Neural progenitor cell (in vitro differentiated cells): ENCODE measurements at places on chromosomes 7 and 10. TPM values are rescaled to one million over a fixed set of nuclear protein-coding genes. Genes with fewer than 3 reads are reported as not detected.

DNA sequence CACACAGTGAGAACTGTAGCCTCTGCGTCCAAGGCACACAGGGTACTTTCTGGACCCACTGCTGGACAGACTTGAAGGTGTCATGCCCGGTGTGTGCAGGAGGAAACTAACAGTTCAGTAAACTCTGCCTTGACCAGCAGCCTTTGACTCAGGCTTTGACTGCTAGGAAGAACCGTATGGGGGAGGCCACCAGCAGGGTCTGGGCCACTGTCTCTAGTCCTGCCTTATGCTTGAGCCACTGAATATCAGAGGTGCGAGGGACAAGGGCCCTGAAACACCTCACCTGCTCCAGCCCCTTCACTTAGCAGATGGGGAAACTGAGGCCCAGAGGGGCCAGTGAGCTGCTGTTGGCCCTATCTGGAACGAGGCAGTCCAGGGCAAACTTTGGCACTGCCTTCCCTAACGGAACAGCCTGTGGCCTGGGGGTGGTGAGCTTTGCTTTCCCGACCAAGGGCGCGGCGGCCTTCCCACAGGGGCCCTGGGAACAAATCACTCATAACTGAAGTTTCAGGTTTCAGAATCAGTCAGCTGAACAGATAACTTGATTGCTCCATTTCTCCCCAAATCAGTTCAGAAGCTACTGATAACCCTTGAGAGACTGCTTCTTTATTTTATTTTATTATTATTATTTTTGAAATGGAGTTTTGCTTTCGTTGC, 130.0 kb downstream of the FAM53B start:
- DNase-seq = no peak

DNA sequence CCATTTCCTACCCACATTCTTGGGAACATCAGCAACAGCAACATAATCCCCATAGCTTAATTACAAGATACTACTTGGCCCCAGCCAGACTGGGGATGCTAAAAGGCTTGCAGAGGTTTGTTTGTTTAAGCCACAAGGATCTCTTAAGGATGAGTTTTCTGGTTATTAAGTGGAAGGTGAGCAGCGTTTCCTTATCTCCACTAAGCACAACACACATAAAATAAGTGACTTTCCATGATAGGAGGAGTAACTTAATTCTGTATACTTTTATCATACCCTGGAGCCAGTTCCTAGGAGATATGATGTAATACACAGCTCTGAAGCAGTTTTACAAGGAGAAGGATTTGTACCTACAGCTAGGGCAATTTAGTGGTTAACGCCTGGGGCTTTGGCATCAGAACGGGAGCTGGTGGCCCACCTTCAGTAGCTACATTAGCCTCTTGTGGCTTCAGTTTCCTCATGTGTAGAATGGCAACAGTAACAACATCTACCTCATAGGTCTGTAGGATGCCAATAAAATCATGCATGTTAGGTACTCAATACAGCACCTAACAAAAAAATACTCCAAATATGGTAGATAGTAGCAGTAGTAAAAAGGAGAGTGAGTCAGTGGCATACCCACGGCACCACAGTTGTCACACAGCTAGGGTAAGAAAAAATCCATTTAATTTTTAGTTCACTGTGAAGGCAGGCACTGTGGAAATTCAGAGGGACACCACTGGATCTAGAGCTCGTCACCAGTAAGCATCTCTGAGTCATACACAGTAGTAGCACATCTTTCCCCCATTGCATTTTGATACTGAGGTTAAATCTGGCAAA, 55.2 kb downstream of the DOCK4 start:
- DNase-seq = no peak

- DNase-seq = no peak
These were observed 34.2 kb downstream of the FIGNL1 start for GRCh38 chr7:50415844-50416364.

DNA sequence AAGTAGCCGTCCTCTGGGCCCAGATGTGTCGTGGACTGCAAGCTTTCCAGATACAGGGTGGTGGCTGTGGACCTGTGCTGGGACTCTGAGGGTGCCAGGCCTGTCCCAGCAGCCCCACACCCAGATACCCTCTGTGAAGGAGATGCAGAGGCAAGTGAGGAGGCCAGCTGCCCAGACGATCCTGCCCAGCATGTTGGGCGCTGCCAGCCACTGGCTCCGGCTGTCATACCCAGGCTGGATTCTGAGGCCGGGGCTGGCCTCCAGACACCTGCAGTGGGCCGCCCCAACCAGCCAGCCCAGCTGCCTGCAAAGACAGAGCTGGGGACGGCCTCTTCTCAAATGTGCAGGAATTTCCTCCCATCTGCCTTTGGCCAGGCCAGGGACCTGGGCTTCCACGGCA, 39.1 kb upstream of the EBF3 start:
- no peak for DNase-seq

GRCh38 chr10:98436704-98437103, 10.0 kb downstream of the HPS1 start:
- no peak for DNase-seq

DNA sequence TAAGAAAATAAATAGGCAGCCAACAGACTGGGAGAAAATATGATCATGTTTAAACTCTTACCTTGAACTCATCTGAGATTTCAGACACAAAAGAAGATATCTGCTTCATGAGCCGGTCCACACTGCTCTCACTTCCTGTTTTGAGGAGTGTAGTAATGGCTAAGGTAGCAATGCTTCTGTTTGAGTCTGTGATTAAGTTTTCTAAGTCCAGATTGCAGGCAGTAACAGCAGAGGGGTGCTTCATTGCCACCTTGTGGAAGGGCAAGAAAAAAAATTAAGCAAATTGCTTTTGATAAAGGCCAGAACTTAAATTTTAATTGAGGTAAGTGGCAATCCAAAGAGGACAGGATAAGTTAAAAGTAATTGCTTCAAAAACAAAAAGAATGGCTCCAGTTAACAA, 69.1 kb downstream of the MEST start:
- DNase-seq = no peak

- no peak for DNase-seq
These were observed 2.4 kb upstream of the HOXA10 start for GRCh38 chr7:27176524-27176845.

Gene AGR3
- total RNA-seq = not detected in 2 replicates

Gene PROSER2
- 2.0 and 2.3 TPM in 2 replicates for total RNA-seq

Gene TFEC
- 0.03 and 0.06 TPM in 2 replicates for total RNA-seq

Gene PLEKHA8
- total RNA-seq = 53.5 and 62.7 TPM in 2 replicates
